ENCODE measurements at places on chromosomes 5 and 9. TPM values are rescaled to one million over a fixed set of nuclear protein-coding genes. Genes with fewer than 3 reads are reported as not detected.

Gene ARSI
- polyA plus RNA-seq = 2.2 TPM

Gene OR13C3
- 0.04 TPM for polyA plus RNA-seq

Gene PPP1R26
- polyA plus RNA-seq = 15.3 TPM

Gene PRRC1
- 75.5 TPM for polyA plus RNA-seq

Gene SLC44A1
- polyA plus RNA-seq = 49.8 TPM

Gene NTRK2
- 1.2 TPM for polyA plus RNA-seq

Gene SLC4A9
- 0.22 TPM for polyA plus RNA-seq

- DNase-seq = no peak
Observed at GRCh38 chr5:177195307-177195952, 61.9 kb downstream of the NSD1 start.

DNA sequence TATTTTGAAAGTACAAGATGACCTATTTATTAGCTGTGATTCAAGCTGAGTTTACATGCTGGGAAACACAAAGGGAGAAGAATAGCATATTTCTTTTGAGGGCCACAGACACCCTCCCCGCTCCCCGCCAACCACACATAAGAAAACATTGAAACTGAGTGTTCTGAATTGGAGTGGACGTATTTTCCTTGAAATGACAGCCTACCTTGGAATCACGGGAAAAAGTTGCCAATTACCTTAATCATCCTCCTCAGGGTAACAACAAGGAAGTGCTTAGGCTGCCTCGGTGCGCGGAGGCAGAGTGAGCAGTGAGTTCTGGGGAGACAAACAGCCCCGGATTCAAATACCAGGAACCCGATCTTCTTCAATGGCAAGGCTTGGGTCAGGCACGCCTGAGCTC, 31.4 kb downstream of the CFAP77 start:
- DNase-seq = no peak

GRCh38 chr9:121800376-121800775, 148.9 kb downstream of the DAB2IP start:
- DNase-seq = no peak

DNA sequence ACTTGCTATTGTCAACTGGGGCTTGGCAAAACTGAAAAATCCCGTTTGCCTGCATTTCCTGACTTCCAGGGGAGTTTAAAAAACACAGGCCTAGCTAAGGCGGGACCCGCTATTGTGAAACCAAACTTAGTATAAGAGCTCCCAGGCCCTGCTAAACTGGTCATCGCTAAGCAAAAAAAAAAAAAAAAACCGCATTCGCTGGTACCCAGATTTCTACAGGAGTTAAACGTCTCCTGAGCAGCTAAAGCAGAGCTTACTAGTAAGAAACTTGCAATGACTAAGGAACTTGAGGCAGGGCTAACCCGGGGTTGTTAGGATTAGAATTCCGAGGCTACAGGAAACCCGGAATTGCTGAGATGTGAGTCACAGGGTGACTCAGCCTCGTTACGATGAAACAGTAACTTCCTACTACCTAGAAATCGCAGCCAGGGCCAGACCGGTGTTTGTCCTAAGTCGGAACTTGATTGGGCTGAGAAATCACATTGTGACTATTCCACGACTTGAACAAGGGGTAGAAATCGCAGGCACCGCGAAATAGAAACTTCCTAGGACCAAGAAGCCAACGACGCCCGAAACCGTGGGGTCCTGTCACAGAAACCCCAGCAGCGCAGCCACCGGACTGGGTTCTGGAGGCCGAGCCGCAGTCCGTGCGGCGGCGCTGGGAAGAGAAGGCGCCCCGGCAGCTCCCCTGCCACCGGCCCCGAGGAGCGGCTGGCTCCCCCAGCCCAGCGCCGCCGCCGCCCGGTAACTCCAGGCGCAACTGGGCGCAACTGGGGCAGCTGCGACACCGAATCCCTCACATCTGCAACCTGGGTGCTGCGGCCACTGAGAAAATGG, 89.4 kb downstream of the ANXA2R start:
- DNase-seq = peak; percentile 79

DNA sequence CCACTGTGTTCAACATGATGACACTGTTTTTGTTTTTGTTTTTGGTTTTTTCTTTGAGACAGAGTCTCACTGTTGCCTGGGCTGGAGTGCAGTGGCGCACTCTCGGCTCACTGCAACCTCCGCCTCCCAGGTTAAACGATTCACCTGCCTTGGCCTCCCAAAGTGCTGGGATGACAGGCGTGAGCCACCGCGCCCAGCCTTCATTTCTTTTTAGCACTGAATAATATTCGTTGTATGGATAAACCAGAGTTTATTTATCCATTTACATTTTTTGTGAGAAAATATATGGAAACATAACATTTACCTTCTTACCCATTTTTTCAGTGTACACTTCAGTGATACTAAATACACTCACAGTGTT, 4.2 kb downstream of the CARD19 start:
- DNase-seq = no peak

DNA sequence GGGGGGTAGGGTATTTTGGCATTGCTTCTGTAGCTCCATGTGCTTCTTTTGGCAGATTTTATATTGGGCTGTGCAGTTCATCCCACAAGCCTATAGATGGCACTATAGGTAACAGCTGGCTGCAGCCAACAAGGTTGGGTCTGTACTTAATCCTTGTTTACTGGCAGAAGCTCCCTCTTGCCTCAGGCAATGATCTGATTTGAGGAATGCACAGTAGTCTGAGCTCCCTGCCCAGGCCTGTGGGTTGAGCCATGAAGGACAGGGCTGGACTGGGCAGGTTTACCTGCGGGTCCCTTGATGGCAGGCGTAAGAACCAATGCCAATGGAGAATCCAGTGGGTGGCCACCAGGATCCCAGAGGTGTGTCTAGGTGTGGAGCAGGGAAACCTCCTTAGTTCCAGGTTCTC, 11.7 kb upstream of the OR1J2 start:
- no peak for DNase-seq

DNA sequence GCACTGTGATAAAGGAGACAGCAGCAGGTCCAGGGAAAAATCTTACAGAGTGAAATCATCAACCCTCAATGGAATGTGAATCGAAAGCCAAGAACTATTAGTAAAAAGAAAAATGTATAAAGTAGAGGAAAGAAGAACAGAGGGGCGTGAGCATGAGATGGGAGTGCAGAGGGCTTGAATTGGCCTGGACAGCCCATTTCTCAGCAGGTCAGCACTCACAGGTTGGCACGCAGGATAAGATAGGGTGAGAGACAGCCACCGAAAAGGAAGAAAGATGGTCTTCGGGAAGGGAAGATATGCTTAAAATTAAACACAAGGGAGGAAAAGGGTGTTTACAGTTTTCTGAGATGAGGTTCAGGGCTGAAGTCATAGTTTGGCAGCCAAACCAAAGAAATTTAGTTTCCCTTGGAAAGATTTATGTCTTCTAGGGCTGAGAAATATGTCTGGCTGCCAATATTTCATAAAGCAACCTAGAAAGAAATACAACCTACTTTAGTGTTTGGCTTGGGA, 524.7 kb downstream of the SPATA31D1 start:
- DNase-seq = no peak

DNA sequence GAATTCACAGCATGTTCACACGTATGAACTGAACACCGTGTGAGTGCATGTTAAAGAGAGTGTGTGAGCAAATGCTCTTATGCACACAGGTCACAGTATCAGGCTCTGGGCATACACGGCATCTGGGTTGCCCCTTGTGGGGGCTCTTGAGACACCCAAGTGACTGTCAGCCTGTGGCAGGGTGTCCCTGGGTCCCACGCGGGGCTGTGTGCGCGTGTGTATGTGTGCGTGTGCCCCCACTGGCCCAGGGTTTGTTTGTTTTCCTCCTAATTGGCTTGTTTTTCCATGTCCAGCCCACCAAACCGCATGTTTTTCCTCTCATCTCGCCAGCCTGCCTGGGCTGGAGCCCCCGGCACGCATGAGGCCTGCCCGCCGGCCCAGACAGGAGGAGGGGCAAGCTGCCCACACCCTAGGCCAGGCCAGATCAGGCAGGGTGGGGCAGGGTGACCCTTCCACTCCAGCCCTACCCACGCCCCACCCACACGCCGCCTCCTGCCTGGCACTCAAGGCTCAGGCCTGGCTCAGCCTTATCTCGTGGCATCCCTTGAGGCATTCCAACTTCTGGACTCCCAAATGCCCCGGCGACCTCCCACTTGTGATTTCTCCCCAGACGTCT, 28.8 kb downstream of the CNTFR start:
- DNase-seq = no peak

- DNase-seq = no peak
Observed at GRCh38 chr9:69186841-69187611, 12.9 kb downstream of the TJP2 start.

DNA sequence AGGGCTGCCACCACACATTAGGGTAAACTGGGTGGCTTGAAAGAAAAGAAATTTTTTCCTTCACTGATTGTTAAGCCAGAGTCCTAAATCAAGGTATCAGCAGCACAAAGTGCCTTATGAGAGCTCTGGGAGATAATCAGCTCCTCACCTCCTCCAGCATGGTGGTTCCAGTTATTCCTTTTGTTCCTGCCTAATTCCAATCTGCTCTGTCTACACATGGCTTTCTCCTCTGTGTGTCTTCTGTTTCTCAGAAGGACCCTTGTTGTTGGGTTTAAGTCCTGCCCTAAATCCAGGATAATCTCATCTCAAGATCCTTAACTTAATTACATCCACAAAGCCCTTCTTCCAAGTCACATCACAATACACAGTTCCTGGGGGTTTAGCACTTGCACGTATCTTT, 1352.0 kb upstream of the CDH9 start:
- DNase-seq = no peak

DNA sequence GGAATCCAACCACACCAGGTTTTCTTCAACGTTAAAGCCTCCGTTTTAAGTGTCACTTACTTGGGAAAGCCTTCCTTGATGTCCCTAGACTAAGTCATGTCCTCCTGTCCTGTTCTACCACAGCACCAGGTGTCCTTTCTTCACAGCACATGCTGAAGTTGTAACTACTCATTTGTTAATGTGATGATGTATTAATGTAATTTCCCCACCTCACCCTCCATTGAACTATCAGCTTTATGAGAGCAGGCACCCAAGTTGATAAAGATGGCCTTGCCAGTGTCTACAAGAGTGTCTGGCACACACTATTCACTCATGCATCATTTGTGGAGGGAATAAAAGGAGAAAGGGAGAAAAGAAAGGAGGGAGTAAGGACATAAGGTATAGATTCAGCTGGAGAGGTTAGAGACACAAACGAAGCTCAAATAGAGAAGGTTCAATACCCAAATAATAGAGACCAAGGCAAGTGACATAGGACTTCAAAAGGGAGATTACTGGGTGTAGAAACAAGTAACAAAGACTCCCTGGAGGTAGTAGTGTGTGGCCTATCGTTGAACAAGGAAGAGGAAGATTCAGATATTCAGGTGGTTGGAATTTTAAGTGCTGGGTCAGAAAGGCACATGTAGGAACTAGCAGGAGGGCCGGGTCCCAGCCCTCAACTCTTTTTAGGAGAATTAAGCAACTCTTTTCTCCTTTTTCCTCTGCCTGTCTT, 6.6 kb downstream of the ITK start:
- no peak for DNase-seq

DNA sequence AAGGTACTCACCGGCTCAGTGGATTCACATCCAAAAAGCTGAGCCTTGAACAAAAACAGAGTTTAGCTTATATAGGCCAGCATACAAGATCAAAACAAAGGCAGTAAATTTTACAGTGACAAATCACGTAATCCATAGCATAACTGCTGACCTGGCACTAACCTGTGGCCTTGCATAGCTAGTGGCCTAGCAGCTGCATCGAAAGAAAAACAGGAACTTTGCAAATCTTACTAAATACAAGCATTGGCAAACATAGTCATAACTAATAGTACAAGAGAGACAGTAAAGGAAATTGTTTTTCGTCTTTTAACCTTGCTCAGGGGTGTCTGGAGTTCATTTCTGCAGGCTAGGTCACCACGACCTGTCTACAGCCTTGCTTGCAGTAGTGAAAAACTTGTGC, 4.8 kb downstream of the HSDL2 start:
- peak; percentile 18 for DNase-seq

- DNase-seq = no peak
Observed at GRCh38 chr5:146165460-146165859, 17.0 kb downstream of the LARS1 start.

DNA sequence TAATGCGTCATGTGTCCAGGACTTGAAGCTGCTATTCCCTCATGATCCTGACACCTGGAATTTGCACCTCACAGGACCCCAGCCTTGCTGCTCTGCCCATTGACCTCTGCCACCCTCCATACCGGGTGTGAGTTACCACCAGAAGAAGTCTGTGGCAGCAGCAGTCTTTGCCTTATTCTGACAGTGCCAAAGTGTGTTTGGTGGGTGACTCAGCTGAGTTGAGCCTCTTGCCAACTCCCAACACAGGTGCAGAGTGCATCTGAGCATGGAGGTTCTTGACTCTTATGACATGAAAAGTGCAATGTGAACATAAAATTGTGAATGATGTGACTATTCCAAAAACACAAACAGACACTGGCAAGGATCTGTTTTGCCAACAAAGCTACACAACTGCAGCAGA, 1166.5 kb upstream of the CDH18 start:
- no peak for DNase-seq

DNA sequence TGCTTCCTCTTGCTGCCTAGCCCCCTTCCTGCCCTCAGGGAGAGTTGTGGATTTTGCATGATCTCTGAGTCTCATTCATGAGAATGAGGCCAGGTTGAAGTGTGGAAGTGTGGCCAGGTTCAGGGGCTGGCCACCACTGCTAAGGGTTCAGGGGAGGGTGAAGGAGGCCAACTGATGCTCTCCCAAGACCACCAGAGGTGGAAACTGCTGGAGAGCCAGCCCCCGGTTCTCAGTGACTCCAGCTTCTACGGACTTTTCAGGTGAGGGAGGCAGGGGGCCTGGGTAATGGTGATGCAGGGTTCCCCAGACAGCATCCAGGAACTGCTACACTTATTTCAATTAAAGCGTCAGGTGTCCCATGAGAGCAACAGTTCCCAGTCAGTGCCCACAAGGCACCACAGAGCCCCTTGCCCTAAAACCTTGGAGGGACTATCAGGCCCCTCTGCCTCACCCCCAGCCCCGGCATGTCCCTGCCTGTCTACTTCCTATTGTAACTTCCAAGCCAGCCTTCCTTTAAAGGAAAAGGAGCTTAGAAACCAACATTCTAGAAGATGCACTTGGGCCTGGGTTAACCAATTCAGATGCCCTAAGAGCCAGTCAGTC, 50.1 kb downstream of the AMBP start:
- no peak for DNase-seq

- no peak for DNase-seq
Observed at GRCh38 chr5:136032564-136032963, 3.8 kb downstream of the TGFBI start.

Measured in large intestine (tissue), 12 donors.